ENCODE measurements at places on chromosomes 7 and 10.

DNA sequence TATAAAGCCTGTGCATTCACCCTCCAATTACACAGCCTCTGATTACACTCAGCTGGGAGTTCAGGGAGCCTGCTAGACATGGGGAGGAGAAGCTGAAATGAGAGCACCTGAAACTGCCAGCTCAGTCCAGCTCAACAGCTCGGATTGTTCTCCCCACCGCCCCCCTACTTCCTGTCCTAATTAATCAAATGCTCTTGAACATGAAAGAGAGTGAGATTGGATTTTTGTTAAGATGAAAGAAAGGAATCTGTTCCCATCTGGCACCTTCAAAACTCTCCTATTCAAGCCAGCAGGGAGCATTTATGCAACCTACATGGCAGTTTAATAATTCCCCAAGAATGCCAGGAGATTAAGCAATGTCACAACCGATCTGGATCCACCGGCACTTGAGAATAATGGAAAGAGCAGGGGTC is 98.0 kb downstream of the NPSR1 start:
- DNase-seq: no peak

GRCh38 chr10:112775381-112775780 is 174.7 kb upstream of the TCF7L2 start:
- no peak for DNase-seq

- no peak for DNase-seq
Measured at GRCh38 chr7:90624225-90624911, 28.2 kb downstream of the CDK14 start.

DNA sequence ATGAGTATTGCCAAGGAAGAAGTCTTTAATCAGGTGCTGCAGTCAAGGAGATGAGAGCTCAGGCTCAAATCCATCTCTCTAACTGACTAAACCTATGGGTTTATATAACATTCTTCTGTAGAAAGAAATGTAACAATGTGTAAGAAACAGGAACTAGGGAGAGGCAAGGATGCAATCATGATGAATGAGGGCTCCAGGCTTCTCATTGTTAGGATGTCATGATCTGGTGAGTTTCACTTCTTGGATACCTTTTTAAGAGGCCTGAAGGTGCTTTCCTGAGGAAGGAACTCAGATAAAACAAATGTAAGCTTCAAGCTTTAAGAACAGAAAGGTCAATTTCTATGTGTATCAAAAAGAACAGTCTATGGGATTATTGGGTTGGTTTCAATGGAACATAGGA is 30.8 kb upstream of the SCIN start:
- DNase-seq: no peak

- no peak for DNase-seq
Measured at GRCh38 chr7:135690566-135690965, 28.3 kb downstream of the STMP1 start.

GRCh38 chr7:29381206-29382094 is 182.2 kb upstream of the PRR15 start:
- no peak for DNase-seq

- no peak for DNase-seq
Measured at GRCh38 chr10:26733750-26734568, 36.5 kb downstream of the PDSS1 start.

- DNase-seq: no peak
Measured at GRCh38 chr10:9091530-9092093, 1037.1 kb downstream of the GATA3 start.

GRCh38 chr10:124066126-124066700 is 27.2 kb downstream of the CHST15 start:
- DNase-seq: no peak

GRCh38 chr7:39609113-39609934 is 14.0 kb upstream of the RALA start:
- DNase-seq: peak; percentile 43

DNA sequence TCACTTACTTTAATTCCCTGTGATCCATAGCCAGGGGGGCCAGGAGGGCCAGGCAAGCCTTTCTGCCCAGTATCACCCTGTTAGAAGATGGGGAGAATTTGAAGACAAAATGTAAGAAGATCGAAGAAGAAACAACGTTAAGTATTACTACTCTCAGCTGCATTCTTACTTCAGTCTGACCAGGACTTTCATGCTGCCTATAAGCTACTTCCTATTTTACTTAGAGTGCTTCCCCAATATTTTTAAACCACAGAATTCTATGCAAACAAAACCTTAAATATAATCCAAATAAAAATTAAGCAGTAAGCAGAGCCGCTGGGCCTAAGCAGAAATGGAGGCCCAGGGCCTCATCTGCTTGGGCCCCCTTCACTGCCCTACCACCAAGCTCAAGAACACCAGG is 117.8 kb downstream of the COL28A1 start:
- DNase-seq: no peak

DNA sequence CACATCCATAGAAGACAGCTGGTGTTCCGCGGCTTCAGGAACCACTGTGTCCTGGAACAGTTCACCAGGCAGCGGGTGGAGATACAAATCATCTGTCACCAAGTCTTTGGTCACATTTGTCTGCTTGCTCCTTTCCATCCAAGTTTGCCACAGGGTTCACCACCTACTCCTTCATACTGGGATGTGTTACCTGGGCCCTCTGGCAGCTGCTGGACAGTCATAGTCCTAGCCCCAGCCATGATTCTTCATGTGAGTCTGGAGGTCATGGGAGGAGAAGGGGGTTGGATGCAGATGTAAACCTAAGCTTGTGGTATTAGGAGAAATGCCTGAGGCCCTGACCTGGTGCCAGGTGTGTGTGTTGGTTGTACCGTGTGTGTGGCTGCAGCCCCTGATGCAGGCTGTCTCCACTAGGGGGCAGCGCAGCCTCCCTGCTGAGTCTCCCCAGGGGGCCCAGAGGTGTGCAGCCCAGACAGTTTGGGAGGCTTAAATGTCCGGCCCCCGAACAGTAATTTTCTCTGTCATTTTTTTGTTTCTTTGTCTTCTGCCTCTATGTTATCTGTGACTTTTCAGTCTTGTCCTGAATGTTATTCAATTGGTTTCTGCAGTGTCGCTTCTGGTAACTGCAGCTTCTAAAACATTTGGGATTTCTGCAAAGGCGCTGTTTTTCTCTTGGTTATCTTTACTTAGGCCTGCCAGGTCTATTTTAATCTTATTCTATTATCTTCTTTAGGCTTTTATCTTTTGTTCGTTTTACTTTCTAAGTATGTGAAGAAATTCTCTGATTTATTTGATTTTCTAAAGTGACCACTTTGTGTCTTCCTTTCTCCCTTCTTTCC is 14.8 kb downstream of the NPS start:
- DNase-seq: no peak

DNA sequence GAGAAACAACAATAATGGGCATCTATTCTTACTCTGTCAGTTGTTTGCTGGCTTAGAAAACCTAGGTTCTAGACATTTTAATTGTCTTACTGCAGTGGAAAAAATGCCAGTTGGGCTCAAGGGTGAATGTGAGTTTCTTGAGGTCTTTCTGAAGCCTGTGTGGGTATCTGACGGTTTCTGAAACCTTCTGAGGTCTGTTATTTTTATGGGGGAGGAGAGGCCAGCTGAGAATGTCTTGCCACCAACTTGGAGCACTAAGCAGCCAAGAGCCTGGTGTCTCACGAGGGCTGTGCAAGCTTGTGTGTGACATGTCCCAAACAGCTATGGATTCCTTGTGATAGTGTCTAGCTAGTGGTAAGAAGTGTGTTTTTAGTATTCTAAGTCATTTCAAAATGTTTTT is 24.2 kb upstream of the DDC start:
- no peak for DNase-seq

DNA sequence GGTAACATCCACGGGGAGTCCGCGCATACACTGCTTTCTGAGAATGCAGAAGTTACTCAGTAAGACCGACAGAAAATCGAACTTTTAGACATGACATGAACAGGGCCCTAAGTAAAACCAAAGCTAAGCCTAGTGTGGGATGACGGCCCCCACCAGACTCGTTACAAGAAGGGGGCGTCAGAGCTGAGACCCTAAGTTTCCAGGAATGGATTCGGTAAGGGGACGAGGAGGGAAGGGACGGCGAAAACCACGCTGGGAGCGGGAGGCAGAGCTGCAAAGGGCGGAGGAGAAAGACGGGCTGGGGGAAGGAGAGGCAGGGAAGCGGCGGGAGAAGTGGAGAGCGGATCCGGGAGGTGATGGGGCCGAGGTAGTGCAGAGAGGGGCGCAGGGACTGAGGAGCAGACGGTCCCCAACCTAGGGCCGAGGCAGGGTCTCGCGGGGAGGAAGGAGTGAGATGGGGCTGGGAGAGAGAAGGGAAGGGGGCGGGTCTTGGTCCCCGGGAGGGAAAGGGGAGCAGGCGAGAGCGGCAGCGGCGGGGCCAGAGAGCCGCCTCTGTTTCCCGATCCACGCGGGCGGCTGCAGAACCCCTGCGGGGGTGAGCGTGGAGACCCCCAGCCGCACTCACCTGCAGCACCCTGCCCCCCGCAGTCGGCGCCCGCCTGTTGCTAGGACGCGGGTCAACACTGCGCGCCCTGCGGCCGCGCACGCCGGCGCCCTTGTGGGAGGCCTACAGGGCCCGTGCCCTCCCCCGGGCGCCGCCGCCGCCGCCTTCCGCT is 513 bp downstream of the ODAD2 start:
- no peak for DNase-seq

- no peak for DNase-seq
Measured at GRCh38 chr10:70162892-70163201, 7.5 kb downstream of the SAR1A start.

- no peak for DNase-seq
Measured at GRCh38 chr10:15780353-15781135, 60.8 kb upstream of the ITGA8 start.

DNA sequence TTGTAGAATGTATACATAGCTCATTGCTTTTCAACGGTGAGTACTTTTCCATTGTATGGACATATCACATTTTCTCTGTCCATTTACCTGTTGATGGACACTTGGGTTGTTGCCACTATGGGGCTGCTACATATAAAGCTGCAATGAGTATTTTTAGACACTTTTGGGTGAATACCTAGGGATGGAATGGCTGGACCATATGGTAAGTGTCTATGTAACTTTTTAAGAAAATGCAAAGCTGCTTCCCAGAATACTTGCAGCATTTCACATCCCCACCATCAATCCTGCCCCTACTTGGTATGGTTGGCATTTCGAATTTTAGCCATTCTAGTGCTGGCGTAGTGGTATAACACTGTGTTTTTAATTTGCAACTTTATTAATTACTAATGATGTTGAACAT is 274.6 kb downstream of the TNS3 start:
- no peak for DNase-seq
